Hippocampal formation (tissue), 2 donors: ENCODE measurements at places on chromosomes 12 and 14.

GRCh38 chr12:50166799-50167048, 445 bp downstream of the CERS5 start:
- DNase-seq = no peak

- peak; percentile 88 for DNase-seq
These were observed 49.1 kb upstream of the RNU6-8 start for GRCh38 chr14:32252030-32252670.

DNA sequence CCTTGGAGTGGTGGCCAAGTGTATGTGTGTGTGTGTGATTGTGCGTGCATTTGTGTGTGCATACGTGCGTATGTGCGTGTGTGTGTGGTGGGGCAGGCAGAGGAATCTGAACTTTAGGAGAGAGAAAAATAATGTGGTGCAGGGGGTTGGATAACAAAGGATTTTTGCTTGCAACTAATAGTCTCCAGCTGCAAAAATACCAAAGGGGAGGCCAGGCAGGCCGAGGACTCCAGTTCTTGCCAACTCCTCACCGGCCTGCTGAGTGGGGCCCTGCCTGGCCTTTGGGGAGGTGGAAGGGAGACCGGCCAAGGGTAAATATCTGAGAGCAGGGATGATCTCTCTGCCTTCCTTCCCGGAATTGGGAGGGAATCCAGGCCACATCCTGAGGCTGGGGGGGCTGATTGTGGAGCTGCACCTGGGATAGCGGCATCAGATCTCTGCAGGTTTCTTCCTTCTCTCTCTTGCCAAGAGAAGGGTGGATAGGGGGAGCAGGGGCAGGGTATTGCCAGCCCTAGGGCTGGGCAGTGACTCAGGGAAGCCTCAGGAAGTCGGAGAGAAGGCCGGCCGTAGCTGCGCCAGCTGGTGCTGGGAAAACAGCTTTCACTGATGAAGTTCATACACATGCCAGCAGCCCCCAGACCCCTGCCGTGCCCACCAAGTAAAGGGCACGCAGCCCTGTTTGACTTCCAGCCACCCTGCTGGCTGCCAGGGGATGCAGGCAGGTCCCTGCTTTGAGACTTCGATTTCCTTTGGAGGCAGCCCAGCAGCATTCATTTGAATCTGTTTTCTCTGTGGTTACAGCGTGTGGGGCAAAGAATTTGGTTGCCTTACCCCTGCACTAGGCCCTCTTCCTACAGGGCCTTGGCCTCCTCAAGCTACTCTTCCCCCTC, 4.6 kb upstream of the LRP1-AS start:
- no peak for DNase-seq

GRCh38 chr12:3491938-3492792, 1.2 kb downstream of the PRMT8 start:
- DNase-seq = no peak

DNA sequence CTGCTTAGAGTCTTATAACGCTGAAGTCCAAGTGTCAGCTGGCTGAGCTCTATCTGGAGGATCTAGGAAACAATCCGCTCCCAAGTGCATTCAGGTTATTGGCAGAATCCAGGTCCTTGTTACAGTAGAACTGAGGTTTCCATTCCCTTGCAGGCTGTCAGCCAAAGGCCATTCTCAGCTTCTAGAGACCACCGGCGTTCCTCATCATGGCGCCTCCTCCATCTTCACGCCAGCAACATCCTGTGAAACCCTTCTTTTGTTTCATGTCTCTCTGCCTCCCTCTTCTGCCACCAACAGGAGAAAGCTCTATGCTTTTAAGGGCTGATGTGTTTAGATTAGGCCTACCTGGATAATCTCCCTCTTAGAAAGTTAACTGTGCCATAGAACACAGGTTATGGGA, 133.0 kb upstream of the RASSF8 start:
- DNase-seq = no peak

GRCh38 chr12:9760120-9760519, 581 bp downstream of the CD69 start:
- no peak for DNase-seq

- DNase-seq = no peak
These were observed 42.1 kb upstream of the TBX5 start for GRCh38 chr12:114447799-114448617.

DNA sequence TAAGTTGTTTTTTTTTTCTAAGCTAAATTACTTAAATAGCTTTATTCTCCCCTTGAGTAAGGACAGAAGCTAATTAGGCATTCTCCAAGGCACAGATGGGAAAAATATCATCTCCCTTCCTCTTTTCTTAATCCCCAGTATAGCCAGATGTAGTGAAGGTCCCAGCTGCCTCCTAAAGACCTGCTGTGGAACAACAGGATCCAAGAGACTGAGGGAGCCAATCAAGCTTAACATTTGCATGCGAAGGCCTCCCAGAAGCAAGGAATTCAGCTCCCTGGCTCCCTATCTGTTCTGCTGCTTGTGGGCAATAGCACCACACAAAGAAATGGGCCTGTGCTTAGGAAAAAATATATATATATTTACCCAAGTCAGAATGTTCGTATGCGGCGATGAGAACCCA, 255.2 kb downstream of the SYT1 start:
- DNase-seq = no peak

GRCh38 chr14:53389202-53389601, 236.1 kb upstream of the DDHD1 start:
- DNase-seq = no peak

GRCh38 chr14:58663494-58664111, 25.8 kb downstream of the DACT1 start:
- no peak for DNase-seq

DNA sequence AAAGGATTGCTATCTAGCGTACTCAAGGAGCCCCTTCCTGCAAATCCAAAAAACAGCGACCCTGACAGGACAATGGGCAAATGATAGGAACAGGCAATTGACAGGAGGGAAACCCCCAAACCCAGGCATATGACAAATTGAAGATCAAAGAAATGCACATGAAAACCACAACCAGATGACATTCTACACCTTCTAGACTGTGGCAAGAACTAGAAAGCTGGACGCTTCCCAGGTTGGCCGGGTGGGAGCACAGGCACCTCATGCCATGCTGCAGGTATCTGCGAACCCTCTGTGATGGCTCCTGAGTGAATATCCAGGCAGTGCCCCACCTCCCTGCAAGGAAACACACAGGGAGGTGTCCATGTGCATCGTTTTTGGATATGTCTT, 37.1 kb downstream of the CMKLR1 start:
- no peak for DNase-seq

DNA sequence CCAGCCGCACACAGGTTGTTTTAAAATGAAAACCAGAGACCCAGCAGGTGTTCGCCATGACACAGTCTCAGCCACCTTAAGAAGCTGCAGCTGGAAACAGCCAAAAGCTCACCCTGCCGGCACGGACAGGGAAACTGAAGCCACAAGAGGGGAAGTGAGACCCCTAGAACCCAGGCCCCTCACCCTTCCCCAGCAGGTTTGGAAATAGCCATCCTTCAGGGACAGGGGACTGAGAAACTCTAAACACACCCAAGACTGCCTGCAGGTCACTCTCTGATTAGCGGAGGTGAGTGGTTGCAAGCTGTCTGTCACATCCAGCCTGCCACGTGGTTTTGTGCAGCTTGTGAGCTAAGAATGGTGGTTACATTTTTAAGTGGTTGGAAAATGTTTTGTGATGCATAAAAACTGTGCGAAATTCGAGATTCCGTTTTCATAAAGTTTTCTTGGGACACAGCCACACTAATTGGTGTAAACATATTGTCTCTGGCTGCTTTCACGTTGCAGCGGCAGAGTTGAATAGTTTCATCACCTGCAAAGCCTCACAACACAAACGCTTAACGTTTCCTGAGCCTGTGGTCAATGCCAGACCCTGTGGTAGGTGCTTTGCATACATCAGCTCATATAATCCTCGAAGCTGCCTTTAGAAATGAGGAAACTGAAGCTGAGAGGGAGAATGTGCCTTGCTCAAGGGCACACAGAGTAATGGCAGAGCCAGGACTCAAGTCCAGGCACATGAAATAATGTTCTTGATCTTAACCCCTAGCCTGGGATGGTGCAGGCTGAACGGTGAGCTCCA, 1.7 kb upstream of the SELPLG start:
- DNase-seq = no peak

DNA sequence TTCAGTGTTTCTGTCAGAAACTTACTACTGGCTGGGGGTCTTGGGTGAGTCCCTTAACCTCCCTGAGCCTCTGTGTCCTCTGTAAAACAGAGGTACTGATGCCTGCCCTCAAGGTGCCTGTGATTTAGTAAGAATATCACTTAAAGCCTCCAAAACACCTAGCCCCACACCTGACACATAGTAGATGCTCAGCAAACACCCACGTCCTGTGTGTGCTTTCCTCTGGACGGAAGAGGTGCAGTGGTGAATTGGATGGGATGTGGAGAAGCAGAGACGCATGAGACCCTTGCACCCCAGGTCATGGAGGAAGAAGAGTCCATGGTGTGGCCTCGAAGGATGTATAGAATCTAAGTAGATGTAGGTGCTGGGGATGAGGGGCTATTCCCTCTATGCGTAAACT, 110.6 kb downstream of the LGMN start:
- no peak for DNase-seq

DNA sequence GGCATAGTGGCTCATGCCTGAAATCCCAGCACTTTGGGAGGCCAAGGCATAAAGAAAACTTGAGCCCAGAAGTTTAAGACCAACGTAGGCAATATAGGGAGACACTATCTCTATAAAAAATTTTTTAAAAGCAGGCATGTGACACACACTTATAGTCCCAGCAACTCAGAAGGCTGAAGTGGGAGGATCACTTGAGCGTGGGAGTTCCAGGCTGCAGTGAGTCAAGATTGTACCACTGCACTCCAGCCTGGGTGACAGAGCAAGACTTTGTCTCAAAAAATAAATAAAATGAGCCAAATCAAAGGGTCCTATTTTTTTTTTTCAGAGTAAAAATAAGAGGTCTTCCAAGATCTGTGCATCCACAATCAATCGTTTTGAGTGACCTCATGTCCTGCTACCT, 237.6 kb downstream of the SLC16A7 start:
- no peak for DNase-seq

GRCh38 chr12:104538056-104538455, 81.3 kb downstream of the CHST11 start:
- no peak for DNase-seq

DNA sequence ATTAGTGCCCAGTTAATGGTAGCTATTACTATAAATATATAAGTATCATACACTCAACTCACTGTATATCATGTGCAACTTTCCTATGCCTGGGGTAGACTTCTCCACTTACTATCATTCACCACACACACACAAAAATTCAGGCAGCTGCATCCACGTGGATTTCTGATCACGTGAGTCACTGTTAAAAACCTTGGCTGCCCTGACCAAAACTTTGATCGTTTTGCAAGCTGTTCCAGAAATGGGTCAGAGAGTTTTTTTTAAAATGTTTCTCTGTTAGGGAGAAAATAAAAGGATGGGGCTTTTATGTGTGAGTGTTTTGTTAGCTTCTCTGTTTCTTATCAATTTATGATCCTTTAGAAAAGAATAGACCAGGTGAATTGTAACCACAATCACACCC, 198.2 kb upstream of the CNOT2 start:
- no peak for DNase-seq

DNA sequence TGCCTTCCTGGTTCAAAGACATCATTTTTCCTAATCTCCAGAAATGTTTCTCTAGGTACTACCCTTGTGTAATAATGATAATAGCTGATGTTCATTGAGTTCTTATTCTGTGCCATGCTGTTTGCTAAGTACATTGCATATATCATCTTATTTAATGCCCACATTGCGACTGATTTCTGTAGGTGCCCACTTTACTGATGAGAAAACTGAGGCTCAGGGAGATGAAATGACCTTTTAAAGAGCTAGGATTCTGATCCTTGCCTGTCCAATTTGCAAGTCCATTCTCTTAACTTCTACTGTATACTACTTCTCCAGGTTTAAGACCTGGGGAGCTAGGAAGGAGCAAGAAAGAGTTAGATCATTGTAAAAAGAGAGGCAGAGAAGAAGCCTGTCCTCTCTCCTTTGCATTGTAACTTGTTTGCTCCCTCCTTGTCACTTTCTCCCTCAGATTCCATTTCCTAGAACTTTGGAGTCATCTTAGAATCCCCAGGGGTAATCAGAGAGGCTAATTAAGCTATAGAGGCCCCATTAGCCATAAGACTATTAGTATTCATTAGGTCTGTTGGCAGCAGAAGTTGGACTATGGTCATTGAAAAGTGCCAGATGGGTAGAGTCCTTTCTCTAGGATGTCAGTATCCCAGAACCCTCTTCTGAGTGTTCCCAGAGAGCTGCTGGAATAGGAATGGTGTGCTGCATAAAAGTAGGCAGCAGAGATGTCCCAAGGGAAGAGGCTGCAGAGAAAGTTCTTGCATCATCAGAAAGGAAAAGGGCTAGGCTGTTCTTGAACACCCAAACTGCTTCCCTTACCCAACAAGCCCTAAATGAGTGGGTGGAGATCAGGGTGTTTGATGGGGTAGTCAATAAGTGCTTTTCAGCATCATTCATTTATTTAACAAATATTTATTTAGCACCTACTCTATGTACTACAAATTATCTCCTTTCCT, 3.1 kb downstream of the DGKA start:
- DNase-seq = no peak

GRCh38 chr14:35865611-35866324, 39.6 kb downstream of the BRMS1L start:
- DNase-seq = no peak

GRCh38 chr14:93535537-93535936, 104.8 kb downstream of the UNC79 start:
- no peak for DNase-seq

DNA sequence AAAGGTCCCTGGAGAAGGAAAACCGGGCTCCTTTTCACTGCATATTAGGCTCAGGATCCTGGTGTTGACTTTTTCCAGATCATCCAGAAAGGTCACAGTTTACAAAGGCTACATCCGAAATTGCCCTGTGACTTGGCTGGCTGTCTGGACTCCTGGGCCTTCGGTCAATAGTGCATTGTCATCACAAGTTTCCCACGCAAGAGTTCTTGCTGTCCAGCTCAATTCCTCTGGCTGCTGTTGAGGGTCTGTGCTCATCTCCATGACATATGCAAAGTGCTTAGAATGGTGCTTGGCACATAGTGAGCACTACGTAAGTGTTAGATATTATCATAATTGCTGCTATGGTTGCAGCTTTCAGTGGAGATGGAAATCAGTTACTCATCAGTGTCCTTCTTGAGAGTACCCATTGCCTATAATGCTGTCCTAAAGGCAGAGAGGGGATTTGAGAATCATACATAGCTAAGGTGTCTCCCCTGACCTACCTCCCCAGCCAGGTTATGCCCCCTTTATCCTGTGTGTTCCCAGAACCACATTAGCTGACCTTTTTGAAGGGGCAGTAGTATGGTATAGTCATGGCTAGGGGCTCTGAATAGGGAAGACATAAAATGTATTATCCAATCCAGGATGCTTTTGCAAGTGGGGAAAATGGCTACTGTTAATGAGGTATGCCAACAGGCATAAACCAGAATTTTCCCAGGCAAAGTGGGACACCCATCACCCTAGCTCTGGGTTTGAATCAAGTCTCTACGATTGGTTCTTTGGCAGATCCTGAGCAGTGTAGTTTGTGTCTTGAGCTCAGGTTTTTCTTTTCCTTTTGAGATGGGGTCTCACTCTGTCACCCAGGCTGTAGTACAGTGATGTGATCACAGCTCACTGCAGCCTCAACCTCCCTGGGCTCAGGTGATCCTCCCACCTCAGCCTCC, 132.0 kb upstream of the CCND2 start:
- DNase-seq = no peak
